ENCODE measurements at places on chromosomes 6 and 20.
A peak's percentile ranks its signal among the peaks of the same experiment; 100 is the strongest.

DNA sequence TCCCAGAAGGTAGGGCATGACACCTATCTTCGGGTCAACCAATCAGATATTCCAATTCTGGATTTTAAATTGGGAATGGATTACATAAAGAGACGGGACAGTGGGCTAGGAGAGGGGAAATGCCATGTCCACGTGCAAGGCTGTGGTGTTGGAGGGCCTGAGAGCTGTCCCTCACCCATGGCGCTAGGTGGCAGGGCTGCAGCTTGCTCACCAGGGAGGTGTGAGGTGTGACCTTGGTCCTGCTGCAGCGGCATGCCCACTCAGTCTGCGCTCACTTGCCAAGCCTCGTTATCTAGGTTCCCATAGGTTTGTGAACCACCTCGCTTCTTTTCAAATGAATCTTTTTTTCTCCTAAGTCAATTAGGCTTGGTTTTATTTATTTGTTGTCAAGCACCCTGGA, 19.4 kb upstream of the CST3 start:
- DNase-seq: no peak

DNA sequence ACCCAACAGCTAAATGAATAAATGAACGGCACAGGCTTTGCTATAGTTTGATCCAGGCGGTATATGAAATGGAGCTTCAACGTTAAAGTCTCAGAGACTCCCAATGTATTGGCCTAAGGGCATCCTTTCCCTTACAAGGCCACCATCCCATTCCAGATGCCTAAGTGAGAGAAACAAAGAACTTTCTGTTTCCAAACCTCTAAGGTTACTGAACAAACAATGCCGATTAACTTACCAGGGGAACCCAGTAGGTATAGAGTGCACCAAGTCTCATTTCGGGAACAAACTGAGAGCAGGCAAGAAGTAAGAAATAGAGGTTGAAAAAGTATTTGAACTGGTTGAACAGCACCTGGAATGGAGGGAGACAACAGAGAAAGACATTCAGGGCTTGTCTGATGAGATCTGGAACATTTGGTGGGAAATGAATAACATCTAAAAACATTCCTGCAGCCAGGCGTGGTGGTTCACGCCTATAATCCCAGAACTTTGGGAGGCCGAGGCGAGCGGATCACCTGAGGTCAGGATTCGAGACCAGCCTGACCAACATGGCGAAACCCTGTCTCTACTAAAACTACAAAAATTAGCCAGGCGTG, 42.5 kb downstream of the ATP9A start:
- no peak for DNase-seq

GRCh38 chr6:131419702-131420101, 153.3 kb upstream of the ARG1 start:
- DNase-seq: no peak

DNA sequence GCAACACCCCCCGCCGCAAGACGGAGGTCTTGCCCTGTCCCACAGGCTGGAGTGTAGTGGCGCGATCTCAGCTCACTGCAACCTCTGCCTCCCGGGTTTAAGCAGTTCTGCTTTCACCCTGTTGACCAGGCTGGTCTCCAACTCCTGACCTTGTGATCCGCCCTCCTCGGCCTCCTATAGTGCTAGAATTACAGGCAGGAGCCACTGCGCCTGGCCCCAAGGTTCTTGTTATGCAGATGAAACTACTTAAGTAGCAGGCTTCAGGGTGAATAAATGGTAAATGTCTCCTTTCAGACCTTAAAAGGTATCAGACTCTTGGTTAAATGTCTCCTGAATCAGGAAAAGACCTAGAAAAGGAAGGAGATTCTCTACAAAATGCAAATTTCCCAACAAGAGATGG, 95.4 kb upstream of the TMEM181 start:
- DNase-seq: no peak

DNA sequence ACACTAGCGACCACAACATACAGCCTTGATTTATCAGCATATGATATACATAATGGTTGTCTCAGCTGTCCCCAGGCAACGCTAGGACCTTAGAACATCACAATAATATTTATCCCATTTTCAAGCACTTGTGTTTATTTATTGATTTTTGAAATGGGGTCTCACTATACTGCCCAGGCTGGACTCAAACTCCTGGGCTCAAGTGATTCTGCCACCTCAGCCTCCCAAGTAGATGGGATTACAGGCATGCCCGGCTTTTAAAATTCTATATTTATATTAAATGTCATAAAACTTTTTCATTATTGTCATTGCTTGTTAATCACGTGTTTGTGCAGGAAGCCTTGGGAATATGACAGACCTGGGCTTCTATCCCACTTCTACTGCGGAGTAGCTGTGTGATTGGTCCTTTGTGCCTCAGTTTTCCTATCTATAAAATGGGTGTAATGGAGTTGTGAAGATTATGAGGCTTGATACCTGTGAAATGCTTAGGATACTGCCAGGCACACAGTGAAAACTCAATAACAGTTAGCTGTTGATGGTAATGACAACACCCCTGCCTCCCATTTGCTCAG, 10.2 kb downstream of the COL20A1 start:
- DNase-seq: no peak

GRCh38 chr6:39254999-39255535, 25.8 kb upstream of the KCNK5 start:
- DNase-seq: no peak

DNA sequence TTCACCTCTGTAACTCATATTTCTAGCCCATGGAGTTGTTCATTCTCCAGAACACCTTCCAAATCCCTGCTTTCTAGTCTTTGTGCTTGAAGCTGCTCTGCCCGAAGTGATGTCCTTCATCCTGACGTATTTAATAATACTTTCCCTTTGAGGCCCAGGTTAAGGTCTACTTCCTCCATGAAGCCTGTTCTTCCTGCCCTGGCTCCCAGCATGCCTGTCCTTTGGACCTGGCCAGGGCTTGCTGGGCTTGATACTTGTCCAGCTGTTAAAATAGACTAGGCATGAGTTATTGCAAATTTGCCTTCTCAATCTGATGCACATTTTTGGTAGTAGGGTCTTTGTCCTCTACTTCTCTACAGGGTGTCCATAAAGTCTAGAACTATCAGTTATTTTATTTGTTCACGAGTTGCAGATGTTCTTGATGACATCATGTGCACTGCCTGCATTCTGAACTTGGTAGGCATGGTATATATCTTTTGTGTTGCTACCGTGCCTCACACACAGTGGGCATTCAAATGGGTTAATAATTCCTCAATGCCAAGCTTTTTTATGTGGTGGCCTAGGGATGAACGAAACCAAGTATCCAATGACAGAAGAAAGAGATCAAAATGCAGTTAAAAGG, 3.1 kb upstream of the MAP7 start:
- DNase-seq: no peak

GRCh38 chr6:154928325-154928922, 66.7 kb upstream of the TIAM2 start:
- peak; percentile 79 for DNase-seq

GRCh38 chr6:70547313-70547712, 19.4 kb upstream of the SDHAF4 start:
- no peak for DNase-seq

DNA sequence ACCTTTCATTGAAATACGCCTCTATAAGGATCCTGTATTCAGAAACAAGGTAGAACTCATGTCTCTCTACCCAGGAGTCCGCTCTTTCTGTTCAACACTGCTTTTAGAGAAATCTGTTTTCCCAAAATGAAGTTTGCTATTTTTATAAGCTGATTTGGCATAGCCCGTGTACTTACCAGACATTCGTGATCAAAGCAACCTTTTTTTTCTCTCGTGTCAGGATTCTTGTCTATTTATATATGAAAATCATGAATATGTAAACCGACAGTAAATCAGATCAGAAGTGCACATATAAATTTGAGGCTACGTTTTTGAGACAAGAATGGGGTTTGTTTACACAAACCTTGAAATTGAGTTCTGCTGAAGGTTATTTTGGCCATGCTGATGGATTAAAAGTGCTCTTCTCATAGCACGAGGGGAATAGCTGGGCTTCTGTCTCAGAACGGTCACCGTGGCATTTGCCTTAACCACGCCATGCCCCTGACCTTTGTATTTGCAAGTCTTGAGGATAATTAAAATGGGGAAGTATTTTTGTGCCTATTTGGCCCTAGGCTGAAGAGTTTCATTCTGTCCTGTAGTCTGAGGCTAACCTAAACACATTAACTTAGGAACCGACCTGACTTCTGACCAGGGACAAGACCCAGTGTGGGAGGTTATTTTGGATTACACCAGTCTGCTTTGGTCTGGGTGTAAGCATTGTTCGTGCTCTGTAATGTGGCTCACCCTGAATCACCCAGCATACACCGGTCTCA, 118.6 kb downstream of the MAP3K4 start:
- no peak for DNase-seq

- DNase-seq: no peak
Measured at GRCh38 chr6:16783509-16783908, 22.2 kb upstream of the ATXN1 start.

DNA sequence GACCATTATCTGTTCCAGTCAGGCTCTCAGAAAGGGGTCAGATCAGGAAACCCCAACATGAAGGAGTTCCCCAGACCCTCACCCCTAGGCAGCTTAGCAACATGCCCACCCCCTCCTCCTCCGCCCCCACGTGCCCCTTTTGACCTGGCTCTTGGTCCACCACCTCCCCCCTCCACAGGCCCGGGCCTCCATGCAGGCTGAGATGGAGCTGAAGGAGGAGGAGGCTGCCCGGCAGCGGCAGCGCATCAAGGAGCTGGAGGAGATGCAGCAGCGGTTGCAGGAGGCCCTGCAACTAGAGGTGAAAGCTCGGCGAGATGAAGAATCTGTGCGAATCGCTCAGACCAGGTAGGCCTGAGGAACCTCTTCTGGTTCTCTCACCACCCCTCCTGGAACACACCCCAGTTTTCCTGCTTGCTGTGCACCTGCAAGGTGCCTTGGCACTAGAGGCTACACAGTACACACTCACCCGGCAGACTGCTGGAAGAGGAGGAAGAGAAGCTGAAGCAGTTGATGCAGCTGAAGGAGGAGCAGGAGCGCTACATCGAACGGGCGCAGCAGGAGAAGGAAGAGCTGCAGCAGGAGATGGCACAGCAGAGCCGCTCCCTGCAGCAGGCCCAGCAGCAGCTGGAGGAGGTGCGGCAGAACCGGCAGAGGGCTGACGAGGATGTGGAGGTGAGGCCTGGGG, 21.9 kb downstream of the DEF6 start:
- DNase-seq: no peak

GRCh38 chr6:110364364-110365105, 6.4 kb upstream of the METTL24 start:
- DNase-seq: no peak

GRCh38 chr6:107625264-107625663, 135.3 kb downstream of the SOBP start:
- DNase-seq: no peak

- DNase-seq: no peak
Measured at GRCh38 chr6:54775576-54775975, 71.0 kb upstream of the FAM83B start.

DNA sequence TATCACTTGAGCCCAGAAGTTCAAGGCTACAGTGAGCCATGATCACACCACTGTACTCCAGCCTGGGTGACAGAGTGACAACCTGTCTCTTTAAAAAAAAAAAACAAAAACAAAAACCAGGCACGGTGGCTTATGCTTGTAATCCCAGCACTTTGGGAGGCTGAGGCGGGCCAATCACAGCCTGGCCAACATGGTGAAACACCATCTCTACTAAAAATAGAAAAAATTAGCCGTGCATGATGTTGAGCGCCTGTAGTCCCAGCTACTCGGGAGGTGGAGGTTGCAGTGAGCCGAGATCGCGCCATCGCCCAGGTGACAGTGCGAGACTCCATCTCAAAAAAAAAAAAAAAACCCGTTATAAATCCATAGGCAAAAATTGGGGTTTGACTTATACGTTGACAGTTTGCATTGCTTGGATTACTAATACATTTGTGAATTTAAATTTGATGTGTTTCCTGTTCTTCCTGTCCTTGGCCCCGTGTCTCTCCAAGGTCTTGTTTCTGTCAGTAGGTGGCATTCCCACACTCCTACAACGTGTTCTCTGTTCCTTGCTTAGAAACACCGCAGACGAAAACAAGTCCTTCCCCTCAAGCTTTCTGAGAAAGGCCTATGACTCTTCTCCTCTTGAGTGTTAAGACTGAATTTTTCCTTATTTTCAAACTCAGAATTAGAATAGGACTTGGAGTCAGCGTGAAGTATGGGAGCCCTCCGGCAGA, 147.0 kb downstream of the DTNBP1 start:
- no peak for DNase-seq

GRCh38 chr6:138540468-138540867, 41.2 kb upstream of the NHSL1 start:
- no peak for DNase-seq

DNA sequence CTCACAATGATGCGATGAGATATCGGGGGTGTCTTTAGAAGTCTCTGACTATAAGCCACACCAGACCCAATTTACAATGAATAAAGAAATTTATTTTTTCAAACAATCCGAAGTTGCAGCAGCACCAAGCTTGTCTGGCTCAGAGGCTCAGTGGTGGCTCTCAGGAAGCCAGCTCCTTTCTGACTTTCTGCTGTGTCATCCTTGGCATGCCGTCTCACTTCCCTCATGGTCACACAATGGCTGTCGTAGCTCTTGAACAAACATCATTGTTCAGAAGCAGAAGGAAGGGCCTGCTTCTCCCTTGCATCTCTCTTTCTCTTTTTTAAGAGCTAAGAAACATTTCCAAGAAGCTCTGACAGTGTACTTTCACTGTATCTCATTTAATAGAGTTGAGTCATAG, 299.0 kb downstream of the DOK5 start:
- no peak for DNase-seq

GRCh38 chr20:4972506-4973251, 28.6 kb downstream of the SLC23A2 start:
- no peak for DNase-seq

DNA sequence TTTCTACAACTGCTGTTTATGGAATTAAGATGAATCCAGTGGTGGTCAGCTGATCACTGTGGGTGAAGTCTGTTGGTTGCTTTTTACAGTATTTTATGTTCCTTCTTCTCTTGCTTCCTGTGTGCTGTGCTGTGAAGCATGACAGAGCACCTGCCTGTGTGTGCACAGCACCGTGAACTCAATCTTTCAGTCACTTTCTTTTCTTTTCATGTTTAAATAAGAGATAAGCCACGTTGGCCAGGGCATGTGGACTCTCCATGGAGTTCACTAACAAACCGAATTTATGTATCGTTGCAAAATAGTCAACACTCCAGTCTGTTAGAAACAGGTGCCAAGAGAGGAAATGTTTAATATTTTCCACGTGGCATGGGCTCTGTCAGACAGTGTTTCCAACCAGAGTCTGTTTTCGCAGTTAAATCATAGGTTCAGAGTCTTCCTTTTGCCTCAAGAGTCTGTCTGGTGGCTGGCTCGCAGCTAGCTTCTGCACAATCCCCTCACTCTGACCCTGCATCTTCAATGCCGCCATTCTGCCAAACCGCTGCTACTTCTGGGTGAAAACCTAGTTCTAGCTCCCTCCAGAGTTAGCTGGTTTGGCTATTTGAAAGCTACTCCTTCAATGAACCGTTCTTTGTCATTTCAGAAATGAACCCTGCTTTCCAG, 73.2 kb downstream of the QRSL1 start:
- no peak for DNase-seq

DNA sequence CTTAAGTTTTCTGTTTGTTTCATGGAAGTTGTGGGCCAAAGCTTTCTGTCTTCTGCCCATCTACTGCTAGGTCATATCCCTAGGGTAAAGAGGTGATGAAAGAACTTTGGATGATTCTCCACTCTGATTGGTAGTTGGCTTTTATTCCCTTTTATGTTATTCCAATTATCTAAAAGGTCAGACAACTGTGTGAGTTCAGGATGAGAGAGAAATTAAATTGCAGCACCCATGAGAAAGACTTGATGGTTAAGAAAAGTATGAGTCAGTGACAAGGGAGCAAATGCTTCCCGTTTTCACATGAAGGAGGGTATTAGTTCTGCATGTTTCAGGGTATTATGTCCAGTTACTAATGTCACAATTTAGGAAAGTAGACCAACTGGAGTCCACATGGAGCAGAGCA, 136.3 kb downstream of the CD109 start:
- DNase-seq: no peak
